ENCODE measurements at places on chromosomes 5 and 9.
A peak's percentile ranks its signal among the peaks of the same experiment; 100 is the strongest.

DNA sequence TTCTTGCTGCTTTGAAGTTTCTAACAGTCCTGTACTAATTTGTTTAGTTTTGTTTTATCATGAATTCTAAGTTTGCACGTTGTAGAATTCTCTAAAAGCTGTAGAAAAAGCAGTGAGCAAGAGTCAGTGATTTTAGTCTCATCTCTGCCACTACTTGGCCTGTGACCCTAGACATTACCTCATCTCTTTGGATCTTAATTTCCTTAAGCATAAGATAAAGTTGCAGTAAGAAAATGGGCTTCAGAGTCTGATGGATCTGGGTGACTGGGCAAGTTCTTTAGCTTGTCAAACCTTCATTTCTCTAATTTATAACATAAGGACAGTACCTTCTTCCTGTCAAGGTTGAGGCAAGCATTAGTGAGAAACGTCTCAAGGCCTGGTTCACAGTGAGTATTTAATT is 247.9 kb downstream of the DMRT2 start:
- DNase-seq, result no peak

GRCh38 chr5:151144922-151145321 is 12.7 kb downstream of the ANXA6 start:
- DNase-seq, result no peak

- DNase-seq, result peak; percentile 2
These were observed 98.4 kb downstream of the PDE4D start for GRCh38 chr5:59795141-59795540.

DNA sequence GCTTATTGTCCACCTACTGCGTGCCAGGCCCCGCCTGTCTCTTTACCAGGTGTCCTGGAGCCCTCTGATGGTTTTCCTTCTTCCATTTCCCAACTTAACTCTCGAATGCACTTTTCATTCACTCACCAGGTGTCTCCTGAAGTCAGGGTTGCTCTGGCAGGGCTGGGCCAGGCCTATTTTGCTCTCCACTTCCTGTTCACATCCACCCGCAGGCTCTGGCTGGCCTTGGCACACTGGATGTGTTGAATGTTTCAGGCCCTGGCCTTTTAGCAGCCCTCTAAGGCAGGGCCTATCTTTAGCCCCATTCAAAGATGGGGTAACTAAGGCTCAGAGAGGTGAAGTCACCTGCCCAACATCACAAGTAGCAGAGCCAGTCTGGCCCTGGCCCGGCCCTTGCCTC is 16.4 kb downstream of the LRRC8A start:
- DNase-seq, result no peak

DNA sequence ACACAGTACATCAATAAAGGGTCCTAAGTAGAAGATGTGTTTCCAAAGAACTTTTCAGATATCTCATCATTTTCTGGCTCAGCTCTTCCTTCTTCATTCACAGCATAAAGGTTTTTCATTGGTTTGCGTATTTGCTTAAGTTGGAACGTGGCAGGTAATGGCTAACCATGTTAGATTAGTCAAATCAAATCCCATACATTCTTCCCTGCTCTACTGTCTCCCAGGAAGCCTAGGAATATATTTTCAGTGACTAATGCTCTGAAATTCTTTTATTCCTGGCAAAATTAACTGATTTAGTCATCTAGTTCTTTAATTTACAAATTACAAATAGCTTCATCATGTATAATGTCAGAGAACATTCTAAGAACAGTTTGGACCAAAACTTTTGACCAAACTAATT is 99.6 kb upstream of the TMEM161B start:
- DNase-seq, result no peak

GRCh38 chr5:88664645-88665044 is 218.3 kb downstream of the MEF2C start:
- no peak for DNase-seq

DNA sequence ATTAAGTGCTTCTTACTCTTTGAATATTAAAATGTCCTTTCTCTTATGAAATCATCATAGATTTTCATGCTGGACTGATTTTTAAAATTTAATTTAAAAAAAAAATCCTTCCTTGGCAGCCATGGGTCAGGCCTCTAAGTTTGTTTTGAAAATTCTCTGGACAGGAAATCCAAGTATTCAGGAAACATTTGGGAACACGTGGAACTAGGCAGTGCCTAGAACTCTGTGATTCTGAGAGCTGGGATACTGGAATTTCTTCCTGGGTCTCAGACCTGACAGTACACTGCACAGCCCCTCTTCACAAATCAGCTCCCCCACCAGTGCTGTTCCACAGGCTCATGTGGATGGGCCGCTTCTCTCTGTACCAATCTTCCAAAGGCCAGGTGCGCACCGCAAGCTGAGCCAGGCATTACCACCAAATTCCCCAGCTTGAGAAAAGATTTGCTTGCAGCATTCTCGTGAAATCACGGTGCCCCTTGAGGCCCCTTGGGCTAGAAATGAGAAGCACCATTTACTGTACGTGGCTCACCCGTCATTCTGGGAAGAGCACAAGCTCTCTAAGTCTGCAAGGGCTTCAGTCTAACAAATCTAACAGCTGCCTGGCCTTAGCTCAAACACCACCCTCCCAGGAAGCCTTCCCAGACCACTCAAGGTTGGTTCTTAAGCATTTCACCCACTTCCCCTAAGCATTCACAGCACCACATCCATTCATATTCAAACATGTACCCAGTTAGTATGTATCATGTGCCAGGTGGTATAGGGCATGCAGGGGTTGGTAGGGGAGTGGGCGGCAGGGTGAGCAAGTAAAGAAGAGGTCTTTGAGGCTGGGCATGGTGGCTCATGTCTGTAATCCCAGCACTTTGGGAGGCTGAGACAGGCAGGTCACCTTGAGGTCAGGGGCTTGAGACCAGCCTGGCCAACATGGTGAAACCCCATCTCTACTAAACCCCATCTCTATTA is 26.5 kb downstream of the B4GALT1 start:
- no peak for DNase-seq

DNA sequence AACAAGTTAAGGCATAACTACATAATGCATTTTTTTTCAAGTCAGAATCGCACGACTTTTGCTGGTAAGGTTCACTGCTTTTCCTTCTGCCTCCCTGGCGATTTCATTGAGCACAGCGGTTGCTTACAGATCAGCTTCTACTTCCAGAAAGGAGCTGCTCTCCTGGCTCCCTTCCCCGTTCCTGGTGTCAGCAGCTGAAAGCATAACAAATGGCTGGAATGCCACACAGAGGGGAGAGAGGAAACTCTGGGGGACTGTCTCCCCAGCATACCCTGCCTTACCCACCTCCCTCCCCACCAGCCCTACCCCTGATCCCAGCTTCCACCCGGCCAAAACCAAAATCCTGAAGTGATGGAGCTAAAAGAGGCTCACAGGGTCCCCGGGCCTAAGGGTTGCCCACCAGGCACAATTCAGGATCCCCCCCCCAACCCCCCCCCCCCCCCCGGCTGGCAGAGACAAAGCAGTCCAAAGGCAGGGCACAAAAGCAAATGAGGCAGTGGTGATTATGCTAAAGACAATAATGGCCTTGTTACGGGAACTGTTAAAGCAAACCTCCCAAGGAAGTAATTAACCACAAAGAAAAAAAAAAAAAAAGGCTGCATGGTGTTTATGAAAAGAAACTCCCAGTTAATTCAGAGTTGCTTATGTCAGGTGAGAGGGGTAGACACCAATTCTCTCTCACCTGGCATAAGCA is 126.1 kb upstream of the WWC1 start:
- DNase-seq, result no peak

DNA sequence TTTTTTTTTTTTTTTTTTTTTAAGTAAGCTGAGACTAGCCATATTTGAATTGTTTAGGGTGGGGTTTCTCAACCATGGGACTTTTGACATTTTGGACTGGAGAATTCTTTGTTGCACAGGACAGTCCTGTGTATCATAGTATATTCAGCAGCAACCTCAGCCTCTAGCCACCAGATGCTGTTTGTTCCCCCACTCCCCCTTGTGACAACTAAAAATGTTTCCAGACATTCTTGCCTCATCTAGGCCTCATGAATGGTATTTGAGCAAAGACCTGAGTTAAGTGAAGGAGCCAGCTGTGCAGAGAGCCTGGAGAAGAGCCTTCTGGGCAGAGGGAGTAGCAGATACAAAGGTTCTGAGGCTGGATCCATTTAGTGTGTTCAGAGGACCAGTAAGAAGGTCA is 155.9 kb downstream of the SGCD start:
- no peak for DNase-seq

DNA sequence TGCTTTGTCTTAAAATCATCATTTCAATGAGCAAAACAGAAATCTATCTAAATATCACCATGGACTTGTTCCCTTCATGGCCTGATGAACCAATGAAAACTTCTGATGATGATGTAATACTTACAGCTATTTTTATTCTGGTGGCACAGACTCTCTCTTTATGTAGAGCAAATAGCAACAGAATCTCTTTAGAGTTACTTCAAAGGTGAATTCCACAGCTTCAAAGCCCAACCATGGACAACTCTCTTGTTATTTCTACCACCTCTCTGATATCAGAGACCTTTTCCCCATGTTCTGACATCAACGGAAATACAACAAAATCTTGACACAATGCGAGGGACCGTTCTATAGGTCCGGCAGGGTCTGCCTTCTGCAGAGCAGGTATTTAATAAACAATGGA is 70.1 kb downstream of the RETREG1 start:
- no peak for DNase-seq

DNA sequence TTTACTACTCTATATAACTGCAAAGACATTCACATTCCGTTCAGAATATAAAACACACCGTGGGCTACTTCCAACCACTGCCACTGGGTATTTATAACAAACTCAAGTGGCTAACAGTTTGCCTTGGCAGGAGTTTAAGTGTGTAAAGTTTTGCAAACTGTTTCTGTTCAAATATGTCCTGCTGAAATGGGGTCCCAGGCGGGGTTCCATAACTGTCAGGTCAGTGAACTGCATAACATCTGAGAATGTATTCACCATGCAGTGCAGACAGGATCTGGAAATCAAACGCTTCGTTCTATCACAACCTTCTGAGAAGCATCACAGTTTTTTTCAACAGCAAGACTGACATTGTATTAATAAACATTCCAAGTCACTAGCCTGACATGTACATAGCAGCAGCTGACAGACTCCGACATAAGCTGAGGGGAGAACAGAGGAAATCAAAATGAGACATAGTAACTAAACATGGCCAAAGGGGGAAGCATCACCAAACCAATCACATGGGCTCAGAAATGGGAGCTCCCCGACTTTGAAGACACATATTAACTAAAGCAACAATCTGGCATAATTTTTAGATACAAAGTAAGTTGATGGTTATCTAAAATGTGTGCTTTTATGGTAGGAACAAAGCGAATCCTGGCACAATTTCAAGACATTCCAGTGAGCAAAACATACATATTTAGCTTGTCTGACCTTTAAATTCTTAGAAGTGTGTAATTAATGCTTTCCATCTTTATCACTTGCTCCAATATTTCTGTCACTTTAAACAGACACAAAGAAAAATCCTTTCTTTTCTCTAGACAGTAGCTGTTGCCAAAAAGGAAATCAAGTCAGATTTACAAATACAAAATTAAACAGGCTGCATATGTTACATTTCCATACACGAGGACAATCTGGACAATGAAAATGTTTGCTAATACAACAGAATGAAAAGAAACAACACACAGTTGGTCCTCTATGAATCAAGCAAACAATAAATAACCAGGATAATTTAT is 156.8 kb downstream of the MAPKAP1 start:
- DNase-seq, result no peak

DNA sequence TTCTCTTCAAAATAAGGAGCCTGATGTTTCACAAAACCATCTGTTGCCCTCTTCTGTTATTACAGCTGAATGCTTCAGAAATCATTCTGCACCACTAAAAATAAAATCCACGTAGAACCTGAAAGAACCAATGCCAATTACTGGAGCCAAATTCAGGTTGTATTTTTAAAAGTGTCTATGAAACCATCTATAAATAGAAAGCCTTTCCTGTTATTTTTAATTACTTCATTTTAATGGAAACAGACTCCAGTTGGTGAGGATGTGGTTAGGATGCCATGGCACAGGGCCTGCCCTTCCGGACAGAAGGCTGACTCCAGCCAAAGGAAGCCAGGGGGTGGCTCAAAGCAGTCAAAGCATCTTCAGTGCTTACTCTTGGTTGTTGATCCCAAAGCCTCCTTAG is 119.8 kb downstream of the TENT4A start:
- no peak for DNase-seq

- peak; percentile 77 for DNase-seq
These were observed 674 bp downstream of the TMEM38B start for GRCh38 chr9:105694848-105695581.

GRCh38 chr5:45288746-45289145 is 407.4 kb downstream of the HCN1 start:
- DNase-seq, result no peak

- no peak for DNase-seq
These were observed 59.2 kb downstream of the HSD17B3 start for GRCh38 chr9:96242811-96243210.

GRCh38 chr9:34256104-34256503 is 73.0 kb downstream of the KIF24 start:
- DNase-seq, result no peak

- DNase-seq, result no peak
These were observed 145.6 kb downstream of the FBXL7 start for GRCh38 chr5:15645381-15646160.

GRCh38 chr5:77146896-77147295 is 59.8 kb upstream of the ZBED3 start:
- no peak for DNase-seq

GRCh38 chr9:38066914-38067858 is 1.8 kb downstream of the SHB start:
- no peak for DNase-seq

GRCh38 chr5:153767221-153768188 is 271.2 kb downstream of the FAM114A2 start:
- no peak for DNase-seq

DNA sequence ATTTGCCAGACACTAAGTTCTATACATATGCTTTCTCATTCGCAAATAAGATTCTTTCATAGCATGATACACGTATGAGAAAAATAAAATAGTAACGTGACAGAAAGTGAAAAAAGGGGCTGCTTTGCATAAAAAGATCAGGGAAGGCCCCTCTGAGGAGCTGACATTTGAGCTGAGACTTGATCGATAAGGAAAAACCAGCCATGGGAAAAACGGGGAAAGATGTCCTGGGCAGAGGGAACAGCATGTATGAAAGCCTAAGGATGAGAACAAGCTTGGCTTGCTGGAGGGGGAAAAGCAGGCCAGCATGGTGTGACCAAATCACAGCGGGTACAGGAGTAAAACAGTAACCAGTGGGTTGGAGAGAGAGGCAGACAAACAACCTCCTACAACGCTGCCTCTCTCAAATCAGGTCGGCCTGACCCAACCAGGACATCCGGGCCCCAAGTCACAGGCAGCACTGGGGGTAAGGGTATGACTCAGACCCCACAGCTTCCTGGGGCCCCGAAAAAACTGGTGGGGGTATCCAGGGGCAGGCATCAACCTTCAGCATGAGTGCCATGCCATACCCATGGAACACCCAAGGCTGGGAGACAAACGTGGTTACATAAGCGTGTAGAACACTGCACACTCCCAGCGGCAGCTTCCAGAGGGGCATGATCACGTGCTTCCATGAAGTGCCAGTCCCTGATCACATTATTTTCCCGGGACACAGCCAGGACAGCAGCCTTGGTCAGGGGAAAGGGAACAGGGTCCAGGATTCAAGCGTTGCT is 2.2 kb downstream of the TNIP1 start:
- no peak for DNase-seq

GRCh38 chr9:114565204-114565603 is 22.4 kb upstream of the ATP6V1G1 start:
- no peak for DNase-seq

All from HL-60 (cell line).